Left cardiac atrium (tissue), 4 donors: ENCODE measurements at places on chromosomes 13 and 19. TPM values are rescaled to one million over a fixed set of nuclear protein-coding genes. Genes with fewer than 3 reads are reported as not detected.

DNA sequence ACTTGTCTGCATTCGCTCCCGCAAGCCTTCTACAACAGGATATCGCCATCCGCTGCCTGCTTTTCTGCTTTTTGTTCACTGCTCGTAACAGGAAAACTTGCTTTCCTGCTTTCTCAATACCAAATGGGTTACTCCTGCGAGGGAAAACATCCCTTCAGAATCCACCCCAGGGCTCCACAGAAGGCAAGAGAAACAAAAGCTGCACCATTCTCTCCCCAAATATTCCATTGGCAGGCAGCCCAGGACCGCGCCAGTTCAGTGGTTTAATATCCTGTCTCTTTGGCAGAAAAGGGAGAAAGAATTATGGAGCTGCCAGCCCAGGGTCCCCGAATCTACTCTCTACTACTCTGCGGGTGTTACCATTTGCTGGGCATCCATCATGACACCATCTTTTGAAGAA lies 84.7 kb upstream of the DOCK9 start:
- DNase-seq: peak; percentile 70

DNA sequence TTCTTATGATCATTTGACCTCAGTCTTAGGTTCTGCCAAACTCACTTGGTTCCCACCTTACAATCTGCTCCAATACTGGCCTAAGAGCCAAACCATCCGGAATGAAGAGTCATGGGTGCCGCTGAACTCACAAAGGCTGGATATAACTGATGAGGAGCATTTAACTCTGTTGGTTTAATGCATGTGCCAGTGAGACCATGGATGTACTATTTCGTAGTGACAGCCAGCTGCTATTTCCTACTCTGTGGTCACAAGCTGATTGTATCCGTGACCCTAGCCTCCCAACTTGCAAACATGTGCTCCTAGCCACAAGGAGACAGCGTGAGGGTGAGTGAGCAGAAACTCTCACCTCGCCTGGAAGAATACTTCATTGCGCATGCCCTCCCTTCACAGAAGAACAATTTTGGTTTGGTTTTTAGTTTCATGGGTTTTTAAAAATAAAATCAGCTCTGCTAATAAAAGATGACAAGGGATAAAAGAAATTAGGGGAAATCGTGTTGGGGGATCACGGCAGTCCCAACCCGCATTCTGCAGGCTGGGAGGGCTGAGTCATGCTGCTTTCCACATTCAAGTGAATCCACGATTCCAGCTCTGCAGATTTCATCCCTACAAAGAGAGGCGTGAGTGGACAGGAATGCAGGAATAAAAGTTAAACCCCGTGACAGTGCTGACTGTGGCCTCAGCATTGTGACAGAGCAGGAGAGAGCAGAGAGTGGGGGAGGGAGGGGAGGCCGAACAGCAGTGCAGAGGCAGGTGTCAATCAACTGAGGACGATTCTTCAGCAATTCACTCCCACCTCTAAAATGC lies 66.8 kb upstream of the RAP2A start:
- DNase-seq: no peak

Gene ZNF541
- 0.21 TPM for total RNA-seq

DNA sequence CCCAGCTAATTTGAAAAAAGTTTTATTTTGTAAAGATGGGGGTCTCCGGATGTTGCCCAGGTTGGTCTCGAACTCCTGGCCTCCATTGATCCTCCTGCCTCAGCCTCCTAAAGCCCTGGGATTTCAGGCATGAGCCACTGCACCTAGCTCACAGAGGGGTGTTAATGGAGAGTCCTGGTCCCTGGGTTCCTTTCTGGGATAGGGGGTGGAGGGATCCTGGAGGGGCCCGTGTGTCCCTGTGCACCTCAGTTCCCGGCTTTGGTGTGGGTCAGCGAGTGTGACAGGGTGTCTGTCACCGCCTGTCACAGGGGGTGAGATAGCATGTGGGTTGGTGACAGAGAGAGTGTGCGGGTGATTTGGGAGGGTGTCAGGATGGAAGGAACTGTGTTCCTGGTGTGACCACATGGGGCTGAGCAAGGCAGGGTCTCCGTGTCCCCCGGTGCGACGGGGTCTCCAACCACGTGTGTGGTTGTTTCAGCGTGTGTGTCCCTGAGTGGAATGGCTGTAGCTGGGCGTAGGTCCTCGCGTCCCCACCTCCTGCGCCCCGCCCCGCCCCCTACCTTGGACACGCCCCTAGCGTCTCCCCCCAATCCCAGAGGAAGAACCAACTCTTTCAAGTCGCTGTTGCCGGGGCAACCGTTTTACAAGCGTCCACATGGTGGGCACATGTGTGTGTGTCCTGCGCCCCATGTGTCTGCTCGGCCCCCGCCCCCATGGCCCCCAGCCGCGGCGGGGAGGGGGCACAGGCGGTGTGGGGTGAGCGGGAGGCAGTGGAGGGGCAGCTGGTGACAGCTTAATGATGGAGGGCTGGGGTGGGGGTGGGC lies 2.9 kb upstream of the NRTN start:
- DNase-seq: peak; percentile 64

DNA sequence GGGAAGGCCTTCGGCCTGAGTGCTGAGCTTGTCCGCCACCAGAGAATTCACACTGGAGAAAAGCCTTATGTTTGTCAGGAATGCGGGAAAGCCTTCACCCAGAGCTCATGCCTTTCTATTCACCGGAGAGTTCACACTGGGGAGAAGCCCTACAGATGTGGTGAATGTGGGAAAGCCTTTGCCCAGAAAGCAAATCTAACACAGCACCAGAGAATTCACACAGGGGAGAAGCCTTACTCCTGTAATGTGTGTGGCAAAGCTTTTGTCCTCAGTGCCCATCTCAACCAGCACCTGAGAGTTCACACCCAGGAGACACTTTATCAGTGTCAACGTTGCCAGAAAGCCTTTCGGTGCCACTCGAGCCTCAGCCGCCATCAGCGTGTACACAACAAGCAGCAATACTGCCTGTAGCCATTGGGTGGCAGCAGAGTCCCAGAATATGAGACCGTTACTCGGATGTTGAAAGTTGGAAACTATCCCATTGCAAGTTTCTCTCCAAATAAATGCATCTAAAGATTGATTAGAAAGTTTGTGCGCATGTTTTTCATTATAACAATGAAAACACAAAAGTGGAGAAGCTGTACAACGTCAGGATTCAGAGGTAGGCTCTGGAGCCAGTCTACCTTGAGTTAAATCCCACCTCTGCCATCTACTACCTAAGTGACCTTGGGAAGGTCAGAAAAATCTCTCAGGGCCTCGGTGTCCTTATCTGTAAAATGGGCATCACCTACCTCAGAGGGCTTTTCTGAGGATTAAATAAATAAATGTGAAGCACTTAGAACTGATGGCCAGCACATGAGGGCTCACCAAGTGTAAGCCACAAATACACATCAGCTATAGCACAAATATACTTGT lies 21.1 kb downstream of the ZNF473 start:
- peak; percentile 72 for DNase-seq

Gene GNG7
- 19.8 TPM for total RNA-seq
